Lower lobe of right lung (tissue), 2 donors: ENCODE measurements at places on chromosomes 3 and 15. TPM values are rescaled to one million over a fixed set of nuclear protein-coding genes. Genes with fewer than 3 reads are reported as not detected.

- DNase-seq: no peak
Observed at GRCh38 chr3:5317557-5317956, 130.1 kb downstream of the EDEM1 start.

DNA sequence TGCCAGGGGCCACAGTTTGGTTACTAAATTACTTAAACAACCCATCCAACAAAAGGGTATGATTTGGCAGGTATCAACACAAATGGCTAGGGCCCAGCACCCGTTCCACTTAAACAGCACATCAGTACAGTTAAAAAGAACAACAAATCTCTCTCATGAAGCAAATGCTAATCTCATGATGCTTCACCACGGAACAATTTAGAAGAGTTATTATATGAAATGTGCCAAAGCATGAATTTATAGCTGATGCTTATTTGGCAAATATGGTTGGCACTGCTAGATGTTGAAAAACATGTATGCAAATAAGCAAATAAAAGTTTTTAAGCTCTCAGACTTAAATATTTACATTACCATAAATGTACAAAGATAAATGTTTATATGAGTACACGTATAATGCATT, 2.3 kb downstream of the PEAK1 start:
- no peak for DNase-seq

GRCh38 chr3:132556508-132557159, 40.4 kb upstream of the ACKR4 start:
- no peak for DNase-seq

- peak; percentile 53 for DNase-seq
Observed at GRCh38 chr15:69161079-69161877, 843 bp downstream of the GLCE start.

GRCh38 chr15:57114070-57114469, 195.6 kb downstream of the TCF12 start:
- no peak for DNase-seq

GRCh38 chr3:59372346-59372745, 322.5 kb upstream of the CFAP20DC start:
- DNase-seq: no peak

DNA sequence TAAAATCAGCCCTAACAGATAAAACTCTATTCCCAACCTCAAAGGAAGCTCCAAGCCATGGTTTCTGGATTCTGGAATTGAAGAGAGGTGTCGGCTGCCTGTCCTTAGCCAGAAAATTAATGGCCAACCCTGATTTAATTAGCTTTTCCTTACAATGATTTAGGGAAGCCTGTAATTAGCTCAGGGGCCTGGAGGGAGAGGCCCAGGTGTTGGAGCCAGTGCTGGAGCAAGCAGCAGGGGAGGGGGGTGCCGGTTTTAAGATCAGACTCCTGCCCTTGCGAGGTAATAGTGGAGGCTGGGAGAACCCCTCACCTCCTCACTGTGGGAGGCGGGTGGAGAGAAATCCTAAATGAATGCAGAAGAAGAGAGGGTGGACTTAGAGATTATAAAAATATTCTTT, 14.7 kb upstream of the ATP2B2 start:
- no peak for DNase-seq

- no peak for DNase-seq
Observed at GRCh38 chr3:102682741-102683140, 247.9 kb downstream of the ZPLD1 start.

- DNase-seq: no peak
Observed at GRCh38 chr3:101529816-101530685, 17.0 kb upstream of the SENP7 start.

- no peak for DNase-seq
Observed at GRCh38 chr3:179544981-179545645, 17.6 kb upstream of the ACTL6A start.

GRCh38 chr3:51712511-51712931, 5.7 kb downstream of the GRM2 start:
- DNase-seq: no peak

DNA sequence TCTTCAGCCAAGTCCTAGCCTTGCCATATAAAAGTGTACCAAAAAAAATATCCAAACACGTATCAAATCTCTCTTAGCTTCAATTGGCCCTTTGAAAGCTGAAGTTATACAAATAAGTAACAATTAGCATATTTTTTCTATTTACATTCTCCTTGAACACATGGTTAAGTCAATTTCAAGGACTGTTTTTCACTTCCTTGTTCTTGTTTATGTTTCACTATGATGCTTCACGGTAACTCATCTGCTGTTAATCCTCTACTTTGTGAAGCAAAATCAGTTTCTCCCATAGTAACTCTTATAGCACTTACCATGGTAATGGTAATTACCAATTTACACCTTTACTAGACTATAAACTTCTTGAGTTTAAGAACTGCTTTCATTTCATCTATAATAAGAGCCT, 10.6 kb upstream of the SPRED1 start:
- no peak for DNase-seq

DNA sequence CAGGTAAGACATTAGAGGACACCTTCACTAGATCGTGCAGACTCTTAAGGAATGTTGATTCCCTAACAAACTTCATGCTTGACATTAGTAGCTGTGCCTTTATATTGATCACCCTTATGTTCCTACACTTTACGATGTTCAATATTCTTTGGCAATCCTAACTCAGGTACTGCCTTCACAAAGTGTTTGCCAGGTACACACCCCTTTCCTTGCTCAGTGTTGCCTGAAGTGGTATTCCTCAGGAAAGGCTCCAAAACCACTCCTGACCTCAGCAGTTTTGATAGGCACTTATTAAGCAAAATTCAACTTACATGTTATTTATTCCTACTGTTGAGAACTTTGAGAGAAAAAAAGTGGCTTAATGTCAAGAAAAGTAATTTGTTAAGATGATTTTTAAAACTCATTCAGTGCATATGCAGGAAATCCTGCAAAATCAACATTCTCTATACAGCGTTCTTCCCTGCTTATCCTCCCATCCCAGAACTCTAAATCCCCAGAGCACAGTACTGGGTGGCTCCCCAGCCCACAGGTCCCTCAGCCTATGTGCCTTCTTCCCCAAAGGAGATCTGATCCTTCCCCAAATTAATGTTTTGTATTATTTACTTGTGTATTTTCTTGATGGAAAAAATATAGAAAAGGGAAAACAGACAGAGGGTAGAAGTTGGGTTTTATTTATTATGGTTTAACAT, 260.7 kb downstream of the MECOM start:
- no peak for DNase-seq

DNA sequence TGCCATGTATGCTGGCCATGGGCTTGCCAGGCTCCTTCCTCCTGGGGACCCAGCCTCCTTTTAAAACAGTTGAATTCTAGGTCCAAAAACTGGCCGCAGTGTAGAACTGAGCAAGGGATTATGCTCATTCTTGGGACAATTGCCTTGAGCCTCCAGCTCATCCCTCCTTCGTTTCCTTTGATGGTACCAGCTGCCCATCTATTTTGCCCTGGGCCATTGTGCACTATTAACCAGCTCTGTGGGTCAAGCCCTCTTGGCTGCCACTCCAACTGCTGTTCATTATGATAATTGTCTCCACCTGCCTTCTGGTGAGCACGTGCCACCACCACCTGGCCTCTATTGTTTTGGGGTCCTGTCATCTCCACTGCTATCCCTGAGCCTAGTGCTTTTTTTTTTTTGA, 75.8 kb upstream of the SYN2 start:
- DNase-seq: no peak

GRCh38 chr3:122358703-122359032, 24.4 kb downstream of the MIX23 start:
- DNase-seq: no peak

- DNase-seq: no peak
Observed at GRCh38 chr15:100786901-100787566, 92.6 kb upstream of the ALDH1A3 start.

DNA sequence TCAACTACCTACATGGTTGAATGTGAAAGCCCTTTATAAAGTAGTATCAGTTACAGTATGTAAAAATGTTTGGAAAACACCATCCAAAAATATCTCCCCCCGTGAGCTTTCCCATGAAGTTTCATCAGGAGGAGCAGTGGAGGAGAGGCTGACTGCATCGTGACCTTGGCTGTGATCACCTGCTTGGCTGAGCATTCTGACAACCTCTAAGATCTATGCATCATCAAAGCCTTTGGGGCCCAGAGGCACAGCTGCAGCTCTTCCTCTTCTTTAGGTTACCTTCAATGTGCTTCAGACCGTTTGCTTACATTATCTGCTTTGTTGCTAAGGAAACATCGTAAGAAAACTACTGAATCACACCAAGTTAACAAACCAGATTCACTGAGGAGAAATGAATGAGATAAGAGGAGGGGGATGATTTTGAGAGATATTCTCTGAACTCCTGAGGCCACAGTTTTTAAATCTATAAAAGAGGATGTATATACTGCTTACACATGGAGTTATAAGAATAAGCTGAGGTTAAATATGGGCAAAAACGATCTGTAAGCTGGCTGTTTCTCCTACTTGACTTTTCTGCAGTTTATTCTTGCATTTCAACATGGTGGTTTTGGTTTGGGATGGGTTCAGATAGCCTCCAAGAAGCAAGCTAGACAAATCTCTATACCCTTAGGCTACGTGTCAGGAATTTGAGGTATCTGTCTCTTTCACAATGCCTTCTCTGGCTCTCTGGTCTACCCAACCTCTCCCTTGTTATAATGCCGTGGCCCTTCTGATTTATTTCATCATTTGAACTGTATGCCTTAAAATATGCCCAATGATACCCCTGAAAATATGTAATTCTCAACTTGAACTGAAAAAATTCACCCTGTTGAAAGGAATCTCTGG, 4.0 kb downstream of the GCSAM start:
- no peak for DNase-seq

Gene MOBP
- total RNA-seq: 0.18 TPM

- DNase-seq: no peak
Observed at GRCh38 chr3:39232859-39233258, 40.5 kb upstream of the XIRP1 start.

Gene ARIH1
- 149 TPM for total RNA-seq

Gene SLC51B
- 3.2 TPM for total RNA-seq

DNA sequence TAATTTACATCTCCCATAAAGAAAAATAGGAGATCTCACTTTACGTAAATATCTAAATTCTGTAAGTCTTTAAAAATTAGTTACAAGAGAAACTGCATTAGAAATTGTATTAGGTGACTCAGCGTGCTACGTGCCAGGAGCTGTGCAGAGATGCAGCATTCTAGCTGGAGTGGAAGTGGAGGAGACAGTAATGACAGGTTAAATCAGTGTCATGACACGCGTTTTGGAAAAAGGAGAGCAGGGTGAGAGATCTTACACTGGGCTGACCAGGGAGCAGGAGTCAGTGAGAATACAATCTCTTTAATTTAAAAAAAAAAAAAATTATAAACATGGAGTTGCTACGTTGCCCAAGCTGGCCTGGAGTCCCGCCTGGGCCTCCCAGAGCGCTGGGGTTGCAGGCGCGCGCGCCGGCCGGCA, 635 bp downstream of the TUBGCP5 start:
- DNase-seq: no peak

Gene SPESP1
- 2.0 TPM for total RNA-seq

DNA sequence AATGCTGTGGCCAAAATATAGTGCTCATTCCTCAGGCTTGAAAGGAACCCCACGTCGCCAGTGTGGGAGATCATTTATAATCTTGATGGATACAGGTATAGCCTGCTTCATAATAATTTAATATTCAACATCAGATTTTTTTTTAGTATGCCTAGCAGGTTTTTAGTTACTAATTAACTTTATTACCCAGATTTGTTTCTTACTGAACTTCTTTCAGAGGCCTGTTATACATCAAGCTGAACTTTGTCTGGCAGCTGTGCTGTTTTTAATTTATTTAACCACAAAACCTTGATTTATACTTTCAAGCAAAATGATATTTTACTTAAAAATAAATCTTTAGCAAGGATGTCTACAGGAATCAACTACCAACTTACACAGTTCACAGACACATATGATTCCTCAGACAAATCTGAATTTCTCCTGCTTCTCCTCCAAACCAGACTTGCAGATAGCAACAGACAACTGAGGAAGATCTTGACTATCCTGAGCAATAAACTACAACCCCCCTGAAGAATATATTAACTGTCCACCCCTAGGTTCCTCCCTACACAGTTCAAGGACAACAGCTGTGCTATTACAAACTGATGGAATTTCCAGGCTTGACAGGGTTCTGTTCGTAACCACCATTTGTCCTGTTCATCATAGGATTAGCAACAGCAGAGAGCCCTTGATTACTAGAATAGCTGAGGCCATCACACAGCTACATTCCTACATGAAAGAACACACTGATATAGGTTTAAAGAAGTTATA, 610 bp downstream of the MAP4 start:
- no peak for DNase-seq

Gene SMARCC1
- 53.9 TPM for total RNA-seq

DNA sequence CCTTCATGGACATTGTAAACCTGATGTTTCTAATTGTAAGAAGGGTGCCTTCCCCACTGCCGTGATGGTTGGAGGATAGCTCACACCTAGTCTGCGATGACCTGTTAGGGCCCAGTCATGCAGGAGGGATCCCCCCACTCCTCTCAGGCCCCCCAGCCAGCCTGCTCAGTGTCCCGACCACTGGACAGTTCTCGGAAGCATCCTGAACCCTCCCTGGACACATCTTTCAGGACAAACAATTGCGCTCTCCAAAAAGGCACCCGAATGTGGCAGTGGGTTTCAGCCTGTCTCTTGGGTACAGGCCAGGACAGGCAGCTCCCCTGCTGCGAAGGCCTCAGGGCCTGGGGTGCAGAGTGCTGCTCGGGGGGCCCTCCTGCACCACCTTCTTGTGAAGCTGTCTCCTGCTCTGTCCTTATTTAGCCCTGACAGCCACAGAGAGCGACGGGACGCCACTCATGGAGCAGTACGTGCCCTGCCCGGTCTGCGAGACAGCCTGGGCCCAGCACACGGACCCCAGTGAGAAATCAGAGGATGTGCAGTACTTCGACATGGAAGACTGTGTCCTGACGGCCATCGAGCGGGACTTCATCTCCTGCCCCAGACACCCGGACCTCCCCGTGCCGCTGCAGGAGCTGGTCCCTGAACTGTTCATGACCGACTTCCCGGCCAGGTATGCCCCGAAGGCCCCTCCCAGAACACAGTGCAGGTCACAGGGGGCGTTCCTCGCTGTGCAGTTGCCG, 132.3 kb downstream of the LRRK1 start:
- no peak for DNase-seq

DNA sequence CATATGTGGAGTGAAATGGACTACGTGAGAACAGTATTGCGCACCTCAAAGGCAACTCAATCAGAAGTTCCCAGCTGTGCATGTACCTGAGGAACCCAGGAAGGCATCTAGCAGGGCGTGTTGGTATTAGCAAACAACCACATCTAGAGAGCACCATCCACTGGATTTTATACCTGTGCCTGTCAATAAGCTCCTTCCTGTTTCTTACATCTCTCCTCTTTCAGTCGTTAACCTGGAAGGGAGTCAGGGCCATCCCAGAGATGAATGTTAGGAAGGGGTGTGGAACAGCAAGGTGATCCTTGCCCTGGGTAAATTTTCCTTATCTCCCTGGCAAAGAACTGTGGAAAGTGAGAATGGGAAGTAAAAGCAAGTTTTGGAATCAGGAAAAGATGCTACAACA, 29.6 kb upstream of the CHMP2B start:
- DNase-seq: no peak
